ENCODE measurements at places on chromosomes 4 and X. TPM values are rescaled to one million over a fixed set of nuclear protein-coding genes. Genes with fewer than 3 reads are reported as not detected.

Gene PLAC1
- not detected for total RNA-seq

Gene DCHS2
- 0.40 TPM for total RNA-seq

Gene KLHL8
- 7.9 TPM for total RNA-seq

DNA sequence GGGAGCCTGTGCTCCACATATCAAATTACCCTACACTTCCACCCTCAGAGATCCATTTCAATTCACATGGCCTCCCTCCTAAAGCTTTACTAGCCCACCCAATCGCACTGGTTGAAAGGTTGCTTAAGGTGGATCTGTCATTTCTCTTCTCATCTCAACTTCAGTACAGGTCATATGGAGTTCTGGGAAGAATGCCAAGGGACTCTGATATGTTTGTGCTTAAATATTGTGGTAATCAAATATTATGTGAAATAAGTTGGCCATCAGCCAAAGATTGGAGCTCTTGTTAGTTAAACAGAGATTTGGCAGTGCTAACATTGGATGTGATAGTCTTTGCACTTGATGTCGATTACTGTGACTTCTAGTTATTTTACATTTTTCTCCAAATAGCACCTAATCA, 20.5 kb downstream of the SEPTIN6 start:
- peak; percentile 60 for DNase-seq

GRCh38 chrX:73289039-73289438, 74.4 kb upstream of the NAP1L2 start:
- DNase-seq, result no peak
